ENCODE measurements at places on chromosomes 3 and 15. TPM values are rescaled to one million over a fixed set of nuclear protein-coding genes. Genes with fewer than 3 reads are reported as not detected.

DNA sequence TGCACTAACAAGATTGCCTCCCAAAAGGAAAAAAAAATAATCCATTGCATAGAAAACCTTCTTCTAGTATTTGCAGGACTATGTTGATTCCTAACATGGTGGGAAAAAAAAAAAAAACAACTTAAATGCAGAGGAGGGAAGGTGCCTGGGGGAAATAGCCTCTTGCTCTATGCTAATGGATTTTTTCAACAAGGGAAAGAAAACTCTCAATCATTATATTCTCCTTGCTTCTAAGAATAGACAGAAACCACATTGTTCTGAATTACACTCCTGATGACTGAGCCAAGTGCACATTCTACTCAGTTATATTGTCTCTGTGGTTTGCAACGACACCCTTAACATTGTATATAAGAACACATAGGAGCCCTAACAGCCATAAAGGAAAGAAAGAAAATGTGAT lies 760.2 kb downstream of the NAALADL2 start:
- DNase-seq: no peak

DNA sequence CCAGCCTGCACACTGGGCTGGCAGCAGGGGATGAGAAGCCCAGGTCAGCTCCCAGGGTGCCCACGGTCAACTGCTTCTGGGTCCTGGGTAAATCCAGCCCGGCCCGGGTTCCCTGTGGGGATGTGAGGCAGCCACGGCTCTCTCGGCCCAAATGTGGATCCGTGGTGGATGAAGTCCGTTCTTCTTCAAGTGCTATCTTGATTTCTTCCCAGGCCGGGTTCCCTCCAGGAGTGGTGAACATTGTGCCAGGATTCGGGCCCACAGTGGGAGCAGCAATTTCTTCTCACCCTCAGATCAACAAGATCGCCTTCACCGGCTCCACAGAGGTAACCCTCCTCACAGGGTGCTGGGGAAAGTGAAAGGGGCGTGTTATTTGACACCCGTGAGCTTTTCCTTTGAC lies 16.1 kb downstream of the ALDH1A3 start:
- DNase-seq: no peak

DNA sequence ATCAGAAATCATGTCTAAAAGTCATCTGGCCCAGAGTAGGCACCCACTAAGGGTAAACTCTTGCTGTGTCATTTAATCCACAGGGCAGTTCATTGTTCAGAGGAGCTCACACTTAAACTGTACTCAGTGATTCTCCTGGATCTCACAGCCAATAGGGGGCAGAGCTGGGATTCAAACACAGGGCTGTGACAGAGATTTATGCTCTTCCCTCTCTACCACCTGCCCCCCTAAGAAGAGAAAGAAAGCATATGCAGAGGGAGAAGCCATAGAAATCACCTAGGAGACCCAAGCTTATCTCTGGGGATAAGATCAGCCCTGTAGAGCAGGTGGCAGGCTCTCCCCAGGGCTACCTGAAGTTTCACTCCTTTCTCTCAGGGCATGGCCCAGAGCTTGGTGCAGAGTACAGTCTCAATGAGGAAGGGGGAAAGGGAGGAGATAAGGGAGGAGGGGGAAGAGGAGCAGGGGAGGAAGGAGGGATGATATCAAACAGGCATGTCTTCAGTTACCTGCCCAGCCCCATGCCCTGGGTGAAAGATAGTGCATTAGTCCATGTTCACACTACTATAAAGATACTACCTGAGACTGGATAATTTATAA lies 51.8 kb upstream of the ADPGK start:
- no peak for DNase-seq

- no peak for DNase-seq
Observed at GRCh38 chr3:25007974-25008658, 419.9 kb upstream of the RARB start.

- DNase-seq: no peak
Observed at GRCh38 chr3:182606905-182607504, 186.3 kb upstream of the ATP11B start.

DNA sequence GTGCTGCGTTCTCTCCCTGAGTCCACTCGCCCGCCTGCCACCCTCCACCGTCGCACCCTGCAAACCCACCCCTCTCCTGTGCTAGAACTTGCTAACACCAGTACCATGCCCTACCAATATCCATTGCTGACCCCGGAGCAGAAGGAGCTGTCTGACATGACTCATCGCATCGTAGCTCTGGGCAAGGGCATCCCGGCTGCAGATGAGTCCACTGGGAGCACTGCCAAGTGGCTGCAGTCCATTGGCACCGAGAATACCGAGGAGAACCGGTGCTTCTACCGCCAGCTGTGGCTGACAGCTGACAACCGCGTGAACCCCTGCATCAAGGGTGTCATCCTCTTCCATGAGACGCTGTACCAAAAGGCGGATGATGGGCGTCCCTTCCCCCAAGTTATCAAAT lies 4.9 kb upstream of the ALAS1 start:
- no peak for DNase-seq

DNA sequence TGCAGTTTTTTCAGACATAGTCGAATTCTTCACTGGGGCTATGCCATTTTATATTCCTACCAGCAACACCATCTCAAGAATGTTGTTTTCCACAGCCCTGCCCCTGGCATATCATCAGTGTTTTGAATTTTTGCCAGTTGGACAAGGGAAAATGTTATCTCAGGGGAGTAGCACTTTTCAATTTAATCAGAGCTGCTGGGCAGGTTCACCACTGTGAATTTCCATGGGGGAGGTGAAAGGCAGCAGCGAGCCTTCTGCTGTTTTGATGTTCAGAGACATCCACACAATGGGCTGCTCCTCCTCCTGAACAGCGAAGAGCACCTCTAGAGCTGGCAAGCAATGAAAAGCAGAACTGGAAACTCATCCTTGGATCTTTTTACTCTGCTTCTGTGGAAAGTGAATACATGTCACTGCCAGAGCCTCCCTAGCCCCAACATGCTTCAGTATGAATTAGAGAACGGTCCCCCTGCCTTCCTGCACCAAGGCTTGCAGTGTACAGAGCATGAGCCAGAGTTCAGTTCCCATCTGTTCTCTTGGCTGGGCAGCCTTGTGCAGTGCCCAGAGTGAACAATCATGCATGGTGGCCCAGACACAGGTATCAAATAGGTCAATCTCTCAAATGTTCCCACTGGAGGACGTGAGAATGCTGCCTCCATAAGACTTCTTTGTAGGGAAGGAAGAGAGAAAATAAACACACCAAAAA lies 56.1 kb upstream of the RAD18 start:
- no peak for DNase-seq

DNA sequence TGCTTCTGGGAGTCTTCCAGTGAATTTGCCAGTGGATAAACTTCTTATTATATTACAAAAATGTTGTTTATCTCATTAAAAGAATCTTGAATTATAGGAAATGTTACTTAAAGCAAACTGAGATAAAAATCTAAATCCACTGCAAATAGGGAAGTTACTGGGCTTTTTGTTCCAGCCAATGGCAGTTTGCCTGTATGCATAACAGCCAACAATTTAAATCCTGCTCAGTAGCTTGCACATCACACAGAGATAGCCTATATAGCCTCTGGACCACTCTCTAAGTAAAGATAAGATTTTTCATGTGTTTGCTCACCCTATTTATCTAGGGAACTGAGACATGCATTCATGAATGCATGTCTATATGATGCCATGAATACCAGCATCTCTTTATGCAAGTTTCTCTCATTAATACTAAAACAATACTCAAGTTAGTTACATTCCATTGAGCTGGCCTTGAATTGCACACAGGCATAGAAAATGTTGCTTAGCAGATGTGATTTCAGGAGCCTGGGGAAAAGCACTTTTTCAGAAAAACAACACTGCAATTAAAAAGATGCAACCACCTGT lies 92.1 kb upstream of the GPR149 start:
- no peak for DNase-seq

DNA sequence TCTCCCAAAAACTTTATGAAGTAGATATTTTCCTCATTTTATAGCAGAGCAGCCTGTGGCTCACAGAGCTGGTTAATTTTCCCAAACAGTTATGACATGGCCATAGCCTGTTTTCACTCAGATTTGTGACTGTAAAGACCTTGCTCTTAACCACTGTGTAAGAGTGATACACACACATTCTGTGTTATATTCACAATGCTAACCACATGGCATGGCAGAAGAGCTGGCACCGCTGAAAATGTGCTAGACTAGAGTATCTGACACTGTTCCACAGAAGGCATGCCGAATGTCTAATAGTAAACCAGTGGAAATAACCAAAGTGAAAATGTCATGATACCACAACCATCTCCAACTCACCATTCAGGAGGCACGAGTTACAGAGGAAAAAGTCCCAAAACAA lies 71.8 kb downstream of the PEX5L start:
- DNase-seq: no peak

DNA sequence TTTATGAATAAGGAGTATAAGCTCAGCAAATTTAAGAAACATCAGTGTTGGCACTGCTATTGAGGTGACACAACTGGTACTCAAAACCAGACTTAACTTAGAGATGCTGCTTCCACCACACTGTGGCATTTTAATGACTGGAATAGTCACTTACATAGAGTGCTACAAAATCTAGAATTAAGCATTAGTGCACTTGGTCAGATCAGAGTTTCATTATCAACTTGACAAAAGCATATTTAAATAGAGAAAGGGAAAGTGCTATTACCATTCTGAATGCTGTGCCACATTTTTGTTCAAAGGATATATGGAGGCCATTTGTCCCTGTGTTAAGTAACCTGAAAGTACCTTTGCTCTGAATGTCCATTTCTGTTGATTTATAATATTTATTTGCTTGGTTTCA lies 800.7 kb upstream of the ALCAM start:
- DNase-seq: no peak

GRCh38 chr3:42892169-42892568 lies 13.8 kb upstream of the ZNF662 start:
- no peak for DNase-seq

DNA sequence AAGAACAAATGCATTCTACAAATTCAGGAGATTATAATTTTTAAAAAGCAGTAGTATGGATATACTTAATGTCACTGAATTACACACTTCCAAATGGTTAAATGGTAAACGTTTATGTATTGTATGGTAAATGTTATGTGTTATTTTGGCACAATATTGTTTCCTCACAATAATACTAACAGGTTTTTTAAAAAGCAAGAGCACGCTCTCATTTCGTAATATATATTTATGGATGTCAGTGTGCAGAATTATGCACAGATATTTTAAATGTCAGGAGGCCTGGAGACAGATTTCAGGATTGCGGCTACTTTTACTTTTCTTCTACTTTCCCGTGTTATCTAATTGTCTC lies 533 bp downstream of the ZNF445 start:
- no peak for DNase-seq

The NPAP1 gene
- not detected for total RNA-seq

The ADAMTSL3 gene
- not detected for total RNA-seq

The ARHGEF26 gene
- not detected for total RNA-seq

The LSMEM2 gene
- not detected for total RNA-seq

Data from activated B cell treated with CpG ODN at 0.5 μM for 24 hours (primary cell).